Stimulated activated CD4-positive, alpha-beta T cell treated with anti-CD3 and anti-CD28 coated beads, Interleukin-1b, Interleukin-23, amount 100 ng/mL, for 1 hour (primary cell): ENCODE measurements at places on chromosomes 7 and 10.

DNA sequence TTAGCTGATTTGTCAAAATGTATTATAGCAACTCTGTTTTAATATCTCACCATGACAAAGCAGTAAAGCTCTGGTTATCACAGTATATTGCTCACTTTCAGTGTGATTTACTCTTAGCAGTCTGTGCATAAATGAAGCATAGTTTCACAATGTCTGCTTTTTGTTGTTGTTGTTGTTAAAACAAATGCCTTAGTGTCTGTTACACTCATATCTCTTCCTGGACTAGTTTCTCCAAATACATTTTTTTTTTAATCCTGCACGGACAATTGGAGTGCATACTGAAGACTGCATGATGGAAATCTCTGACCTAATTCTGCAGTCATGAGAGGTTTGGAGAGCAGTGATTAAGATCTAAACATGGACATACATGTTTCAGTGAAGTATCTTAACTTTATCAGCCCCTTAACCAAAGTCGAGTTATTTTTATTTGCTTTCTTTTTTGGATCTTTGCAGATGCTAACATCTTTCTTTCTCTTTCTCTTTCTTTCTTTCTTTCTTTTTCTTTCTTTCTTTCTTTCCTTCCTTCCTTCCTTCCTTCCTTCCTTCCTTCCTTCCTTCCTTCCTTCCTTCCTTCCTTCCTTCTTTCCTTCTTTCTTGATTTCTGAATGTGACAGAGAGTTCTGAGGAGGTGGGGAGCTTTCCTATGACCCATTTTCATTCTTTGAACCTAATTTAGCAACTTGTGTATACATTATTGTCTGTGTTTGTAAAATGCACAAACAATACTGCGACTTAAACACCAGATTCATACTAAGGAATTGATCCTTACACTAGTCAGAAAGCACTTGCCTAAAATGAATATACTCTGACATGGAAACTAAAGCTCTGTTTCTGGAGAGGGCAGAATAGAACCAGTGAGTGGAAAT is 161.5 kb upstream of the AGR3 start:
- no peak for DNase-seq

GRCh38 chr10:69578508-69578991 is 5.3 kb upstream of the NEUROG3 start:
- no peak for DNase-seq

- DNase-seq: no peak
Observed at GRCh38 chr10:42949287-42949686, 127.6 kb upstream of the RET start.

DNA sequence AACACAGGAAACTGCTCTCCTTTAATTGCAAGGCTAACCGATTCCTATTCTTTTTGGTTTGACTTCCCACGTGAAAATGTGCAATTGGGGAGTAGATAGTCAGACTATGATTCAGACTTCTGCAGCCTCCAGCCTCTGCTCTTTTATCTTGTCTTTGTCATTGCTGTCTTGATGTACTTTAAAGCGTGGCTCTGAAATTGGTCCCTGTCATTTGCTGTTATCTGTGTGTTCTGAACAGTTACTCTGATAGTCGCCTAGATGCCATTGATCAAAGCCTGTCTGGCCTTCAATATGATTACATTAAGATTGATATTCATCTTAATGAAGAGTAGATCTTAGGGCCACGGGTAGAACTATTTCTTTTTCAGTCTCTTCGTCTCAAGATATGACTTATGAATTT is 799.2 kb downstream of the REEP3 start:
- no peak for DNase-seq

DNA sequence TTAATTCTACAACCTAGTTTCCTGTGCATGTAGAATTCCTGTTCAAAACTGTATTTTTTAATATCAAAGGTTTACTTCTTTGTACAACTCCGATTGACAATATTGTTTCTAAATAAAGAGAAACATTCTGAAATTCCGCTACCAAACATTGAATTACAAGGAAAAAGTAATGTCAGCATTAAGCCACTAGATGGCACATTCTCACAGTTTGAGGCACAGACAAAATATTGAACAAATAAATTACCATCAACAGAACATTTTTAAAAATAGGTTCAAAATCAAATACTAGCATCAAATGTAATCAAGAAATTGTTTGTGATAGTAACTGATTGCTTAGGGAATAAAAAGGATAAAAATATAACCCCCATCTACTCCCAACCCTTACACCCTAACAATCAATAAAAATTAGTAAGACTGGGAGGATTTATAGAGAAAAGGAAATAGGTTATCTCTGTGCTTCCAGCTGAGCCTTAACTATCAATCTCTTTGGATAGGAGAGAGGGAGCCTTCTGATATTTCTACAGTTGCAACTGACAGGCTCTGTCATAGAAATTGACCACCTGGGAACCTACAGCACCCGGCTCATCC is 86.6 kb upstream of the C7orf33 start:
- no peak for DNase-seq

GRCh38 chr7:81457852-81458522 is 311.9 kb downstream of the HGF start:
- no peak for DNase-seq

DNA sequence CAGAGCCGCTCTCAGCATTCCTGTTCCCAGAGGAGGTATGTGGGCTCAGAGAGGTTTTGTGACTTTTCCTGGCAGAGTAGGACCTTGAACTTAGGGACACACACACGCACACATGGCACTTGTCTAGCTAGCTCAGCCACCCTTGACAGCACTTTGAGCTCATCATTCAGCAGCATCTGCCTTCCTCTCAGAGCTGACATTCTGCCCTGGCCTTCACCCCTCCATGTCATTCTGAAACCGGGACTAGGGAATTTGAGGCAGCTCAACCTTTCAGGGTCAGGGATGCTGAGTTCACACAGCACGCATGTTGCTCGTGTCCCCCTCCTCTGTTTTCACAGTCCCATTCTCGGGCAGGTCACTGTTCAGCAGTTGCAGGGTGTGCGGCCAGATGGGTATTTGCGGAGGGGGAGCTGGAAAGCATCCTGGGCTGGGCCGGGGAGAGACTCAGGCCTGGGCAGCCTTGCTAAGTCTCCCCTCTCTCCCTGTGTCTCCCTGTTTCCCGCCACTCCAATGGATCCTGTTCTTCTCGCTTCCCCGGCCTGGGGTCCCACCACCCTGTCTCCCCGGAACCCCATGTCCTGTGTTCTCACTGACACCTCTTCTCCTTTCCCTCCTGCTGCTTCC is 78.0 kb downstream of the COL13A1 start:
- DNase-seq: no peak

GRCh38 chr7:41956705-41957104 is 253.8 kb upstream of the INHBA start:
- DNase-seq: no peak

- no peak for DNase-seq
Observed at GRCh38 chr7:66076462-66077329, 1.1 kb downstream of the ASL start.

- no peak for DNase-seq
Observed at GRCh38 chr10:46314071-46314470, 27.3 kb downstream of the ANTXRL start.

GRCh38 chr7:20785157-20786048 is 1.3 kb downstream of the SP8 start:
- DNase-seq: no peak

DNA sequence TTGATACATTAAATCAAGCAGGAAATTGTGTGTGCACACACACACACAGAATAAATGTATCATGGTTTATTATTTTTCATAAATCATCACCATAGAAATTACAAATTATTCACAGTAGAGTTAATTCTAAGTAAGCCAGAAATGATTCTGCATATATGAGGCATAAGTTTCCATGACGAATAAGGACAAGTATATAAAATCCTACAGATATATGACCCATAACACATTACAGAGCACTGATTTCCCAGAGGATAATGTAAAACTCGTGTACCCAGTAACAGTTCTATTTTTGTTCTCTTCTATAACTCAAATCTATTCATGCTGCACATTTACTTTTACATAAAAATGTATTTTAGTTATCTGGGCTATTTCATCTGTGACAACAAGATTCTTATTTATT is 169.7 kb downstream of the LRRTM3 start:
- no peak for DNase-seq
